Posterior cingulate gyrus (tissue), 11 donors: ENCODE measurements at places on chromosomes 5 and 9.

DNA sequence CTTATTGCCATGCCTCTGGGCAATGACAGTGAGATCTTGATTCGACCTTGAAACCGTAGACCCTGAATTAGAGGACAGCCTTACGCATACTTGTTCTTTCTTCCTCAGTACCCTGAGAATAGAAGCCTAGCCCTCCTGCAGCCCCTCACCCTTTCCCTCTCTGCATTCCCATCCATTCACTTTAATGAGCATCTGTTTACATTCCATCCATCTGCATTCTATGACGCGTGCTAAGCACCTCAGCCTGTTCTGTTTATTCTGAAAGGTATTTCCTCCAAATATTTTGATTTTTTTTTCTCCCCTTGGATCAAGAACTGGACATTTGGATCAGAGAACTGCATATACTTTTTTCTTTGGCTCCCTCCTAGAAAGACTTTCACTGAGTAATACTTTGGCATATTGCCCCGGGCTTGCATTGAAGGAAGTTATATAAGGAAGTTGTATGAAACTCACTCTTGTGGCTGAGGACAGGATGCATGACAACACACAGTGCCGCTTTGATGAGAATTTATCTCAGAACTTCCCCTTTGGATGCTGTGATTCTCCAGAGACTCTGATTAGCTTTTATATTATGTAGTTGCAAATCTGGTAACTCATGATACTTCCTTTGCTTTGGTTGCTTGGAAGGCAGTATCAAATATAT is 15.7 kb downstream of the TMEM8B start:
- no peak for DNase-seq

GRCh38 chr5:72067682-72068470 is 39.4 kb upstream of the MAP1B start:
- DNase-seq: peak; percentile 64

- peak; percentile 60 for DNase-seq
These were observed 66.9 kb upstream of the GLIS3 start for GRCh38 chr9:4366591-4367330.

GRCh38 chr9:111414406-111414805 is 69.8 kb downstream of the ECPAS start:
- DNase-seq: no peak

GRCh38 chr5:170484459-170484831 is 19.4 kb upstream of the KCNIP1 start:
- DNase-seq: no peak

- no peak for DNase-seq
These were observed 365.0 kb downstream of the TMEM232 start for GRCh38 chr5:110361471-110361870.

DNA sequence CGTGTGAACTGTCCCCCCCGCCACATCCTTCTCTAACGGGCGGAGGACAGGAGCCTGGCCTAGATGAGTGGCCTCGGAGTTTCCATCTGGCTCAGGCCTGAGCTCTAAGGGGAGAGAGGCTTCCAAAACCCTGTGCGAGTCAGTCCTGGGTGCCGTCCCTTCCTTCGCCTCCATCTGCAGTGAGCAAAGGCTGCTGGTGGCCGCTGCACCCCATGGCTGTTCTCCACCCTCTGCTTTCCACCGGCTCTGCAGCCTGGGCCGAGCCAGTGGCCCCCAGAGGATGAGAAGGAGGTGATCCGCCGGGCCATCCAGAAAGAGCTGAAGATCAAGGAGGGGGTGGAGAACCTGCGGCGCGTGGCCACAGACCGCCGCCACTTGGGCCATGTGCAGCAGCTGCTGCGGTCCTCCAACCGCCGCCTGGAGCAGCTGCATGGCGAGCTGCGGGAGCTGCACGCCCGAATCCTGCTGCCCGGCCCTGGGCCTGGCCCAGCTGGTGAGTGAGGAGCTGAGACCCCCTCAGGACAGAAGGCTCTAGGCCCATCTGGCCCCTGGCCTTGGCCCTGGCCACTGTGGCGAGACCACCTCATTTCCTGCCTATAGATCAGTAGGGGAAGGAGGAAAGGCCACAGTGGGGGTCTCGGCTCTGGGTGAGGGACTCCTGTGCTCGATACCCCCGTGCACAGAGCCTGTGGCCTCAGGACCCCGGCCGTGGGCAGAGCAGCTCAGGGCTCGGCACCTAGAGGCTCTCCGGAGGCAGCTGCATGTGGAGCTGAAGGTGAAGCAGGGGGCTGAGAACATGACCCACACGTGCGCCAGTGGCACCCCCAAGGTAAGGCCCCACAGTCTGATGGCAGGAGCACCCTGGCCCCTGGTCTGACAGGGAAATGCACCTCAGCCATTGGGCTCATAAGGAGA is 3.0 kb downstream of the PKN3 start:
- no peak for DNase-seq

GRCh38 chr9:125635888-125636287 is 71.1 kb downstream of the MAPKAP1 start:
- DNase-seq: no peak

DNA sequence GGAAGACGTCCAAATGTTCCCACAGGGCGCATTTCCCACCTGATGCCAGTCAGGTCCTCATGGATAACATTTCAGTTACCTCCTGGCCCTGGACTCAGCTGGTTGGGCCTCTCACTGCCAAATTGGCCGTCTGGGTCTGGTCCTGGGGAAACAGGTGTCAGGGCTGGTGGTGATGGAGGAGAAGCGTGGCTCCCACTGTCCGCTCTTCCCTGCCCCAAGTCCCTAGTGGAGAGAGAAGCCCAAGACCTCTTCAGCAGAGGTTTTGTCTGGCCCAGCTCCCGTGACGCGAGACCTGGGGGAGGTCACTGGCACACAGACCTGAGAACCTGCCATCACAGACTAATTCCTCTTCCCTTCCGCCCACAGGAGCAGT is 27.8 kb upstream of the PRDM12 start:
- no peak for DNase-seq

DNA sequence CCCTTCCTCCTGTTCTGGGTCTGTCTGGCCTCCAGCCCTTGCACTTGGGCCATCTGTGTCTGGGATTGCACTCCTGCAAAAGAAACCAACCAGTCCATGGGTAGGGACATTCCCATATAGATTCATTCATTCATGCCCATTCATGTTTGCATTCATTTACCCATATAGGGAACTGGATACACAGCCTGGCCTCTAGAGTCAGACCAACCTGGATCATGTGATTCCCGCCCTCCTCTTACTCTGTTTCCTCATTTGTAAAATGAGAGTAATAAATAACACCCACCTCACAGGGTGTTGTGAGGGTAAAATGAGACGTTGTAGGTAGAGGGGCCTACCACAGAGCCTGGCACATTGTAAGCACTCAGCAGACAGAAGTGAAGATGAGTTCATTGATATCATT is 8.5 kb downstream of the PCDH12 start:
- no peak for DNase-seq

GRCh38 chr9:128077847-128078503 is 9.9 kb downstream of the SLC25A25 start:
- DNase-seq: no peak

GRCh38 chr9:23723672-23724071 is 102.4 kb downstream of the ELAVL2 start:
- DNase-seq: no peak

GRCh38 chr5:24235946-24236345 is 408.8 kb downstream of the CDH10 start:
- DNase-seq: no peak

- DNase-seq: no peak
These were observed 37.0 kb downstream of the NACC2 start for GRCh38 chr9:136058084-136058483.

DNA sequence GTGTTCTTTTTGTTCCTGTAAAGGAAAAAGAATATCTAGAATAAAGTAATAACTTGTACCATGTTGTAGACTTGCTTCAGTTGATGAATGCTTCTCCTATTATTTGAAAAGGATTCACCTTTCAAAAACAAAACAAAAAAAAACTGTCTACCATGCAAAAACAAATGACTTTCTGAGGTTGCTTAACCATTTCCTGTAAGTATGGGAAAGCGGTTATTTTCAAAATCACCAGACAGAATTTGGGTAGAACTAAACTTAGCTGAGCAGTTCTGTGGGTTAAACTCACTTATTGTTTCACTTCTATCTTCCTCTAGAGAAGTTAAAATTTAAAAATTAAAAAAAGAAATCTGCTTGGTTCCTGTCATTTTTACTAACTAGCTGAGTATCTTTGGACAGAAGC is 25.2 kb downstream of the LNPEP start:
- DNase-seq: no peak

- DNase-seq: no peak
These were observed 44.7 kb upstream of the HK3 start for GRCh38 chr5:176943816-176944215.

DNA sequence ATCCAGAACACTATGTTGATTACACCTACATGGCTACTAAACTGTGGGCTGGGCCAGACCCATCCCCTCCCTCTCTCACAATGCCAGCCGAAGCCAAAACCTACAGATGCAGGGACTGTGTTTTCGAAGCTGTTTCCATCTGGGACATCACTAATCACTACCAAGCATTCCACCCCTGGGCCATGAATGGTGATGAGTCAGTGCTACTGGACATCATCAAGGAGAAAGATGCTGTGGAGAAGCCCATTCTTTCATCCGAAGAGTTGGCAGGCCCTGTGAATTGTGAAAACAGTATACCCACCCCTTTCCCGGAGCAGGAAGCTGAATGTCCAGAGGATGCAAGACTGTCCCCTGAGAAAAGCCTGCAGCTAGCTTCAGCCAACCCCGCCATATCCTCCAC is 65.0 kb downstream of the ZNF462 start:
- DNase-seq: no peak

DNA sequence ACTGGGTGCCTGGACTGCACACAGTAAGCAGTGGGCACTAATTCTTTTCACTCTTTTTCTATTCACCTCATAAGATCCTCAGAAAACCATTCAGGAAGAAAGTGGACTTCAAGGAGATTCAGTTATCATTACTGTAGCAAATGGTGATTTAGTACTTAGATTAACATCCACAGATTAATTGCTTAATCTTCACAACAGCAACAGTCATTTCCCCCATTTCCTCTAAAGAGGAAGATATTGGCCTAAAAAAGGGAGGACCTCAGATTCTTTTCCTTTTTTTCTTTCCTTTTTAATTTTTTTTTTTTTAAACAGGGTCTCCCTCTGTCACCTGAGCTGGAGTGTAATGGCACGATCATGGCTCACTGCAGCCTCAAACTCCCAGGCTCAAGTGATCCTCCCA is 64.4 kb downstream of the AUH start:
- no peak for DNase-seq

DNA sequence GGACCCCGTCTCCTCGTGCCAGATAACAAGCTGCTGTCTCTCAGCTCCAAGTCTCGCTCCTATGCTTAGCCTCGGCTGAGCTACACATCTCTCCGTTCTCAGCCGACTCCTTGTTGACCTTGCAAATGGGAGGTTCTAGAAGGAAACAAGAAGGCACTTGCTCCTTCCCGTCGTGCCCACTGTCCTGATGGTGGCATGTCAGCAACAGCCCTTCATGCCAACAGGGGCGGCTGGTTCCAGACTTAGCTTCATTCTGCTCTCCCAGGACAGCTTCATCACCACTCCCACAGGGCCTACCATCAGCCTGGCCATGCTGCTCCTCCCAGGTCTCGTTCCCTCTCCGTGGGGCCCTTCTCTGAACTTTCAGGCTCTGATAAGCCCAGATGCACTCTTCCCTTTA is 13.0 kb upstream of the RASGEF1C start:
- DNase-seq: peak; percentile 46

- DNase-seq: no peak
These were observed 20.4 kb downstream of the IL12B start for GRCh38 chr5:159309689-159310433.

- DNase-seq: peak; percentile 69
These were observed at the start of gene SUSD3 for GRCh38 chr9:93058355-93059010. Gene SUSD3 (plus strand): TSS chr9:93058701. CDS start chr9:93058743, 42 bp downstream.

GRCh38 chr5:2511126-2511525 is 240.4 kb downstream of the IRX2 start:
- DNase-seq: no peak

DNA sequence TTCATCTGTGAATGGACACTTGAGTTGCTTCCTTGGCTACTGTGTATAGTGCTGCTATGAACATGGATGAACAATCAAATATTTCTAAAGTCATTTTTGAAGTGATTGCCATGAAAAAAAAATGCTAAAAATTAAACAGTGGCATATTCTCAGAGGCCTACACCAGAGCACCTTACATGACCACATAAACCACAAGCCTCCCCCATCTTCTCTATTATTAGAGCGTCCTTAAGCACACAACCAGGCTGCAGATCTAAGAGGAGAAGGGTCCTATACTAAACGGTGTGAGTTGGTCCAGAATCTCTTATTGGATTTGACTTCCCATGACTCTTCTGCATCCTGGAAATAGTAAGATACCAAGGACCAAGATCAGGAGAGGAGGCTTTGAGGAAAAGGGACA is 34.3 kb downstream of the PCA3 start:
- no peak for DNase-seq

- DNase-seq: no peak
These were observed 79.9 kb upstream of the SLC1A3 start for GRCh38 chr5:36526537-36526936.

GRCh38 chr5:115599502-115599901 is 2.8 kb downstream of the TICAM2 start:
- peak; percentile 23 for DNase-seq

- no peak for DNase-seq
These were observed 250.1 kb downstream of the PBX3 start for GRCh38 chr9:125997196-125997823.

GRCh38 chr5:34858790-34859189 is 19.8 kb downstream of the TTC23L start:
- no peak for DNase-seq

DNA sequence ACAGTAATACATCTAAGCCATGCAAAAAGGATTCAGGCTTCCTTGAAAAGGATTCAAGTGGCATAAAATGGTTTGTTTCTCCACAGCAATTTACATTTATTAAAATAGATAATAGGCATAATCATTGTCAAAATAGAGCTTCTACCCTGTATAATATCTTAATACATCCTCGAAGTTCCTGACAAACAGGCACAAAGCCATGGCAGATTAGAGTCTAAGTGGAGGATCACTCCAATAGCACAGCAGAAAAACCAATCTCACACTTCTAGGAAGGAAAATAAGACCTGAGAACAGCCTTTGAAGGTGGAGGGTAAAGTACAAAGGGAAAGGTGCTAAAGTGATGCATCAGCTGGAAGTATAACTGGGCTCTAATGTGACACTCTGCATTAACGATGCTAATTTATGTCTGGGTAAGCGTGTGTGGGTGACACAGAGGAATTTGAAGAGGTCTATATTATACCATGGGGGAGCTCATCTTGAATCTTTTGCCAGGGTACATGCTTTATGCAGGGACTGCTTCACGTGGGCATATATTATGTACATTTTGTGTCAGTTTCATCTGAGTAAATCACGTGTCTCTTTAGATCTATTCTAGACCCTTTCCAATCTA is 28.8 kb downstream of the PPP2R2B start:
- DNase-seq: no peak

- DNase-seq: no peak
These were observed 292.4 kb downstream of the ZNF608 start for GRCh38 chr5:124454081-124454480.

GRCh38 chr5:72245951-72246532 is 74.0 kb downstream of the MRPS27 start:
- DNase-seq: no peak

- DNase-seq: no peak
These were observed 727 bp upstream of the ADRB2 start for GRCh38 chr5:148825716-148826052.
